Lung (tissue), 17 donors: ENCODE measurements at places on chromosomes 4 and X. TPM values are rescaled to one million over a fixed set of nuclear protein-coding genes. Genes with fewer than 3 reads are reported as not detected.

GRCh38 chrX:47633689-47634590 lies 4.2 kb upstream of the CFP start:
- no peaks in the 10 kb centered on the region for H3K4me1 ChIP-seq
- no peaks in the 10 kb centered on the region for H3K36me3 ChIP-seq
- no peaks in the 10 kb centered on the region for H3K27me3 ChIP-seq
- no peak overlapping the region for H3K27ac ChIP-seq
- DNase-seq: no peak

DNA sequence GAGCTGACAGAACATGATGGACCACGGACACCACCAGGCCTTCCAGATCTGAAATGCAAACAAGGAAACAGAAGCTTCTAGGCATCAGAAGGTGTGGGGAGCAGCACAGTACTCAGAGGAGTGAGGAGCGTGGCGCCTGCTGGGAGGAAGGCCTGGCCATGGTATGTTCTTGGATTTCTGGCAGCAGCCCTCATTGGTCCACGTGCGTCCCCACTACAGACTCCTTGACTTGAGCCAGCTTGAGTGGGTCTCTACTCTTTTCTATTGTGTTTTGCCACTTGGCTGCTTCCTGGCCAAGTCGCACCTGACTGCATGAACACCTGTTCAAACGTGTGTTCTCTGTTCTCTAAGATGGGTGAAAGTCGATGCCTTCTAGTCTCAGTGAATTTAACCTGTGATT lies 18.0 kb downstream of the ZNF275 start:
- H3K27ac ChIP-seq: no peak overlapping the region
- no peak overlapping the region for H3K4me3 ChIP-seq
- H3K4me1 ChIP-seq: no peaks in the 10 kb centered on the region
- DNase-seq: no peak
- H3K27me3 ChIP-seq: no peaks in the 10 kb centered on the region
- H3K36me3 ChIP-seq: peaks cover 8% of the 10 kb centered on the region

DNA sequence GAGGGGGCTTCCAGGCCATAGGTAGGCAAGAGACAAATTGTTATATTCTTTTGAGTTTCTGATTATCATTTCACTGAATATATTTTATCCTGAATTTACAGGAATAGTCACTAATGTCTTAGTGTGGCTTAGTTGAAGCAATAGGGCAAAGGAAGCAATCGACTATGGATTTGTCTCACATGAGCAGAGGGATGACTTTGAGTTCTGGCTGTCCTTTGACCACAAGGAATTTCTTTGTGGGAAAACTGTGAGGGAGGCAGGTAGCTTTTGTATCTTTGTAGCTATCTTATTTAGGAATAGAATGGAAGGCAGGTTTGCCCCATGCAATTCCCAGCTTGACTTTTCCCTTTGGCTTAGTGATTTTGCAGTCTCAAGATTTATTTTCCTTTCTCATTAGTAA lies 207.3 kb upstream of the ANXA10 start:
- H3K36me3 ChIP-seq: no peaks in the 10 kb centered on the region
- H3K4me3 ChIP-seq: no peak overlapping the region
- H3K27me3 ChIP-seq: no peaks in the 10 kb centered on the region
- H3K4me1 ChIP-seq: no peaks in the 10 kb centered on the region
- no peak for DNase-seq

GRCh38 chr4:184489771-184490170 lies 15.4 kb upstream of the IRF2 start:
- no peak for DNase-seq
- H3K36me3 ChIP-seq: no peaks in the 10 kb centered on the region
- H3K4me3 ChIP-seq: no peak overlapping the region
- H3K4me1 ChIP-seq: peaks cover 4% of the 10 kb centered on the region
- H3K27ac ChIP-seq: no peak overlapping the region
- no peaks in the 10 kb centered on the region for H3K27me3 ChIP-seq

GRCh38 chrX:43962636-43963035 lies 10.6 kb downstream of the NDP start:
- no peak overlapping the region for H3K4me3 ChIP-seq
- DNase-seq: no peak
- peaks cover 17% of the 10 kb centered on the region for H3K27me3 ChIP-seq

DNA sequence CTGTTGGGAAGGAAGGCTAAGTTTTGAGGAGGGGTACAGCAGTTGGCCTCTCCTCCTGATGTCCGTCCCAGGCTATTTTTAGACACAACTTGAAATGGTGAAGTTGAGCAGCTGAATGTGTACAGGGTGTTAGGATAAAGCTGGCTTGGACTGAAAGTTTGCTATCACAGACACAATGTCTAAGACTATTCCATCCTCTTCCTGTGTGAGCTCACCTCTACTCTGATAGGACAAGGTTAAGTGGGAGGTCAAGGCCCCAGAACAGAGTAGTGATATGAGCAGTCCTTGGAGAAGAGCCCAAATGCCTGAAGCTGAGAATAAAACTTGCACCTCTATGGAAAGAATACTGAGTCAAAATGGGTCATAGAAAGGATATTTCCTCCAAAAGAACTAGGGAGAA lies 4.1 kb downstream of the ATP1B4 start:
- H3K36me3 ChIP-seq: no peaks in the 10 kb centered on the region
- no peaks in the 10 kb centered on the region for H3K4me1 ChIP-seq
- no peak for DNase-seq
- no peaks in the 10 kb centered on the region for H3K27me3 ChIP-seq
- H3K4me3 ChIP-seq: no peak overlapping the region

DNA sequence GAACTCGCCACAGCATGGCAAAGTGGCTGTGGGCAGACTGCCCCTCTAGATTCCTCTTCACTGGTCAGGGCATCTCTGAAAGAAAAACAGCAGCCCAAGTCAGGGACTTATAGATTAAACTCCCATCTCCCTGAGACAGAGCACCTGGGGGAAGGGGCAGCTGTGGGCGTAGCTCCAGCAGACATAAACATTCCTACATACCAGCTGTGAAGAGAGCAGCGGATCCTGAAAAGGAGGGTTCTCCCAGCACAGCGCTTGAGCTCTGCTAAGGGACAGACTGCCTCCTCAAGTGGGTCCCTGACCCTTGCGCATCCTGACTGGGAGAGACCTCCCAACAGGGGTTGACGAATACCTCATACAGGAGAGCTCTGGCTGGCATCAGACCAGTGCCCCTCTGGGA lies 18.8 kb upstream of the ZMAT1 start:
- no peaks in the 10 kb centered on the region for H3K4me1 ChIP-seq
- DNase-seq: no peak
- H3K36me3 ChIP-seq: no peaks in the 10 kb centered on the region
- no peak overlapping the region for H3K4me3 ChIP-seq
- no peak overlapping the region for H3K27ac ChIP-seq

GRCh38 chr4:110484767-110485166 lies 8.8 kb downstream of the ENPEP start:
- no peaks in the 10 kb centered on the region for H3K36me3 ChIP-seq
- no peak for DNase-seq
- H3K4me3 ChIP-seq: no peak overlapping the region
- peaks cover 20% of the 10 kb centered on the region for H3K4me1 ChIP-seq

- no peak overlapping the region for H3K4me3 ChIP-seq
- no peak overlapping the region for H3K27ac ChIP-seq
- H3K4me1 ChIP-seq: no peaks in the 10 kb centered on the region
Observed at GRCh38 chrX:148741441-148741840, 241.0 kb downstream of the AFF2 start.

- H3K27ac ChIP-seq: no peak overlapping the region
- H3K4me1 ChIP-seq: no peaks in the 10 kb centered on the region
- DNase-seq: no peak
- H3K27me3 ChIP-seq: no peaks in the 10 kb centered on the region
Observed at GRCh38 chr4:180284267-180284666, 1958.9 kb upstream of the TENM3 start.

GRCh38 chr4:184980261-184980660 lies 38.0 kb upstream of the HELT start:
- peaks cover 8% of the 10 kb centered on the region for H3K4me1 ChIP-seq
- H3K27me3 ChIP-seq: no peaks in the 10 kb centered on the region
- no peaks in the 10 kb centered on the region for H3K36me3 ChIP-seq
- H3K4me3 ChIP-seq: no peak overlapping the region
- H3K27ac ChIP-seq: no peak overlapping the region
- DNase-seq: no peak

GRCh38 chrX:114073926-114074325 lies 510.0 kb upstream of the HTR2C start:
- no peak overlapping the region for H3K4me3 ChIP-seq
- H3K27me3 ChIP-seq: peaks cover 4% of the 10 kb centered on the region
- no peak for DNase-seq
- H3K27ac ChIP-seq: no peak overlapping the region
- no peaks in the 10 kb centered on the region for H3K4me1 ChIP-seq

GRCh38 chr4:77990904-77991358 lies 66.2 kb upstream of the FRAS1 start:
- H3K4me1 ChIP-seq: no peaks in the 10 kb centered on the region
- H3K36me3 ChIP-seq: no peaks in the 10 kb centered on the region
- DNase-seq: peak; percentile 91
- H3K4me3 ChIP-seq: no peak overlapping the region

DNA sequence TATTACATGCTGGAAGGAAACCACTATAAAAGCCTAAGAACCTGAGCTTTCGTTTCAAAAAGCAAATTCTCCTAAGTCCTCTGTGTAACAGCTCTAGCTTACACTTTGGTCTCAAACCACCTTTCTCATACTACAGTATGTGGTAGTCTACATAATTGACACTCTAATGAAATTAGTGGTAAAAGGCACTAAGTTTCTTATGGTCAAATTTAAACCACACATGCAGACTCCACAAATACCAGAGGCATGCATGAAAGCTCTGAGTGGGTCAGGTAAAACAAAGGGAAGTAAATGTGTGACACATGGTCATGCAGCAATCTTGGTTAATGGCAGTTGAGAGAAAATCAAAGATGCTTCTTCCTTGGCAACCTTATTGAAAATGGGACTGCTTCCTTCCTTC lies 187.8 kb downstream of the CCNG2 start:
- no peak overlapping the region for H3K27ac ChIP-seq
- no peak for DNase-seq
- H3K4me3 ChIP-seq: no peak overlapping the region
- H3K36me3 ChIP-seq: no peaks in the 10 kb centered on the region
- no peaks in the 10 kb centered on the region for H3K27me3 ChIP-seq

DNA sequence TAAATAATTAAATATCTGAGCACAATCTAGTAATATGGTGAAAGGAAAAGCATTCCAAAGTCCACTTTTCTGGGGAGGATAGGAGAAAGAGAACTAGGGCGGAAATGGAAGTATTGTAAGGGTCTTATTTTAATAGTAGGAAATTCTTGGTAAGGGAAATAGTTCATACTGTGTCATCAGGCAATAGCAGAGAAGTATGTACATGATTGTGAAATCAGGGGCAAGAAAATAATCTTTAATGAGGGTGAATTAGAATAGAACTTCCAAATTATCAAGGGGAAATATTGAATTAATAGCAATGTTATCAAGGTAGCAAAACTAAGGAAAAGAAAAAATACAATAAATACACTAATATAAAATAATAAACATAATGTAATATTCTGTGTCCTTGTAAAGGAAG lies 14.8 kb downstream of the GIMD1 start:
- H3K27me3 ChIP-seq: no peaks in the 10 kb centered on the region
- no peaks in the 10 kb centered on the region for H3K4me1 ChIP-seq
- H3K27ac ChIP-seq: no peak overlapping the region
- no peak overlapping the region for H3K4me3 ChIP-seq
- no peak for DNase-seq
- peaks cover 1% of the 10 kb centered on the region for H3K36me3 ChIP-seq

GRCh38 chrX:48975541-48975940 lies 3.9 kb upstream of the KCND1 start:
- no peak overlapping the region for H3K4me3 ChIP-seq
- no peaks in the 10 kb centered on the region for H3K27me3 ChIP-seq
- H3K4me1 ChIP-seq: no peaks in the 10 kb centered on the region
- H3K27ac ChIP-seq: no peak overlapping the region
- no peak for DNase-seq

DNA sequence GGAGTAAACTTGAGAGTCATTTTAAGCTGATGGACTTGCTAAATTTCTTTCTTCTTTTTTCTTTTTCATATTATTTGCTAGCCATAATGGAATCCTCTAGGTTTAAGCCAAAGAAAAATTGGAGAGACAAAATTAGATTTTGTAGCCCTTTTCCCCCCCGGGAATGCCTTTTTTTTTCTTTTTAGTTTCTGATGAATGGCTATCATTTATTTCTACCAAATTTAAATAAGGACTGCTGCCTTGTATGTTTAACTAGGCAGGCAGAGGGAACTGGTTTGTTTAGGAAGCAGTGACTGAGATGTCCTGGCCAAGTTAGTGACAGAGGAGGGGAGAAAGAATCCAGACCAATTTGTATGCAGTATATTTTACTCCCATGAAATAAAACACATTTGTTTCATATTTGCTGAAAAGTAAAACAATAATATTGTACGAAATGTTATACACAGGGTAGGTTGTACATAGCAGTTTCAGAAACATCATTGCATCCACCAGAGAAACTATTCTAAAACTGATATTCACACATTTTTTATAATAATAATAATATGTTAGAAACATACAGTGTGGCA lies 5.7 kb downstream of the PITX2 start:
- no peaks in the 10 kb centered on the region for H3K36me3 ChIP-seq
- no peak for DNase-seq
- H3K27ac ChIP-seq: no peak overlapping the region
- peaks cover 98% of the 10 kb centered on the region for H3K27me3 ChIP-seq
- H3K4me3 ChIP-seq: no peak overlapping the region
- no peaks in the 10 kb centered on the region for H3K4me1 ChIP-seq

The ZBTB49 gene
- total RNA-seq: 4.8 TPM

The NKX3-2 gene
- not detected for total RNA-seq

The FAM9C gene
- 0.09 TPM for total RNA-seq

The MAGEA9B gene
- not detected for total RNA-seq

The TENT5D gene
- not detected for total RNA-seq

The CENPI gene
- 7.5 TPM for total RNA-seq

The ARX gene
- total RNA-seq: 1.8 TPM

The ADH1A gene
- total RNA-seq: 0.23 TPM

The DMP1 gene
- total RNA-seq: not detected

The TRPC5OS gene
- not detected for total RNA-seq

The MAGEA8 gene
- not detected for total RNA-seq

The CCDC158 gene
- 0.18 TPM for total RNA-seq
